T-helper 22 cell (primary cell): ENCODE measurements at places on chromosomes 7 and 10.

DNA sequence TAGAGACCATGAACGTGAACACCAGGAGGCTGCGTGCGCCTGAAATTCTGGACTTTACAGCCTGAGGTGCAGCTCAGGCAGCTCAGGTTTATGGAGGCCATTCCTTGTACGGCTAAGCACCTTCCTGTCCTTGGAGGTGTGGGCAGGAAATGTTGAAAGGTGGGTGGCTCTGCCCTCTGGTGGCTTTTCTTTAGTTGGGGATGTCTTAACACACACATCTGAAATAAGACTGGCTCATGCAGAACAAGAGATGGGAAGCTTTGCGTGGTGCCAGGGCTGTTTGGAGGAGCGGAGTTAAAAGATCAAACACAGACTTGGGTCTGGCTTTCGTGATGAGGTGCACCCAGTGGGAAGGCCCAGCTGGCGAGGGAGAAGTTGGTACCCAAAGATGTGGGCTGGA is 64.1 kb downstream of the DOCK1 start:
- DNase-seq, result no peak

DNA sequence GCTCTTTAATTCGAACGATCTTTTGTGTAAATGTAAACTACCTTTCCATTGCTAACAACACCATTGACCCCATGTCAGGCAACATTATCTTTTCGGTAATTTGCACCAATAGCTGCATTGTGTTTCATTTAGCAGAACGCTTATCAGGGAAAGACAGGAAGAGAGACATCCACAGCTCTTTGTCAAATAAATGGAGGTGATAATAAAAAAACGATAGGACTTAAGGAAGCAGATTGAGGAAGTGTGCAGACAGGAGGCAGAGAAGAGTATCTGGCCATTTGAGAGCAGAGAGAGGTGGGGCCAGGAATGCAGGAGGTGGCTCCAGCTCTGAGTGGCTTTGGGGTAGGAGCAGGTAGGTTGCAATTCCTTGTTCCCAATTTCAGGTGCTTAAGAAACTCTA is 37.5 kb upstream of the ADARB2 start:
- DNase-seq, result no peak

DNA sequence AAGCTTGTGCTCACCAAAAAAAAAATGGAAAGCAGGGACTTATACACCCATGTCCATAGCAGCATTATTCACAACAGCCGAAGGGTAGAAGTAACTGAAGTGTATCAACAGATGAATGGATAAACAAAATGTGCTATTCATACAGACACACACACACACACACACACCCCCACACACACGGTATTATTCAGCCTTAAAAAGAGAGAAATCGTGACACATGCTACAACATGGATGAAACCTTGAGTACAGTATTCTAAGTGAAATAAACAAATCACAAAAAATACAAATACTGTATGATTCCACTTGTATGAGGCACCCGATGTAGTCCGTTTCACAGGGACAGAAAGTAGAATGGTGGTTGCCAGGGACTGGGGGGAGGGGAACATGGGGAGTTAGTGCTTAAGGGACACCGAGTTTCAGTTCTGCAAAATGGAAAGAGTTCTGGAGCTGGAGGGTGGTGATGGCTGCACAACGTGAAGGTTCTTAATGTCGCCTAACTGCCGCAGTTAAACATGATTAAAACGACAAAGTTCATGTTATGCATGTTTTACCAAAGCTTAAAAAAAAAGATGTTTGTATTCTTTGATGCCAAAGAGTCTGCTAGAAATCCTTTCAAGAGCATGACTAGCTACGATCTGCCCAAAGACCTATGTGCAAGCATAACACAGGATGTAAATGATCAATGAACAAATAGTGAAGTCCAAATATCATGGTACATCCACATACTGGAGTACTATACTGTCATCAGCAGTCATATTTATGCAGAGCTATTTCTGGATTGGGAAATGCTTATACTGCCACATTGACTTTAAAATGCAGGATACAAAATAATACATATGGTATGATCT is 7.2 kb downstream of the TNS3 start:
- DNase-seq, result no peak

DNA sequence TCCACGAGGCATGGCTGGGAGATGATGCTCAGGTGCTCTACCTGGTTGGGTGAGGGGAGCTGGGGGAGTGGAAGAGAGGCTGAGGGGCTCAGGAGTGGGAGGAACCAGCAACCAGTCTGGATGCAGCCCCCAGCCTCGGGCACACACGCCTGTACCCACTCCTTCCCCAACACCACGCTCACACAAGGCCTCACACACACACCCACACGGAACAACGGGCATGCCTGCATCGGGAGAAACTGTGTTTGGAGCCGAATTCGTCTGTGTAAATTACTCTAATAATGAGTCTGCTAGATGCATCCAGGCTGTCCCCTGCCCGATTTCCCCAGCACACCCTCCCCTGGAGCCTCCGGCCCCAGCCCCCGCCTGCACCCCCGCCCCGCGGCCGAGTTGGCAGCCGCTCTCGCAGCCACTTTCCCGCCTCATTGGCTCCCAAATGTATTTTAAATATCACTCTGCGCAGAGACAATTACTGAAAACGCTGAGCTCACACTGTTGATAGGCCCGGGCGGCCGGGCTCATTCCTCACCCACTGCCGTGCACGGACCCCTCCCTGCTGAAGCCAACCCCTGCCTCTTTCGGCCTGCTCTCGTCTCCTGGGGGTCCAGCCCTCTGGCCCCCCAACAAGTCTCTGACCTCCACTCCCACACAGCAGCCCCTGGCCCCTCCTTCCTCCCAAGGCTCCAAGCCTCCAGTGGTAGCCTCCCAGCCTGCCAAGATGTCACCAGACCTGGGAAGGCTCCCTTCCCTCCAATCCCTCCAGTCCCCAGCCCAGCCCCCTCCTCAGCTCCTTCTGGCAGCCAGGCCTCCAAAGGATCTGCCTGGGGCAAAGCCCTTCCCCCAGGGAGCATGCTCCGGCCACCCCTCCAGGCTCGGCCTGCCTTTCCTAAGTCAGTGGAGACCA is 11.1 kb downstream of the H2BK1 start:
- no peak for DNase-seq

DNA sequence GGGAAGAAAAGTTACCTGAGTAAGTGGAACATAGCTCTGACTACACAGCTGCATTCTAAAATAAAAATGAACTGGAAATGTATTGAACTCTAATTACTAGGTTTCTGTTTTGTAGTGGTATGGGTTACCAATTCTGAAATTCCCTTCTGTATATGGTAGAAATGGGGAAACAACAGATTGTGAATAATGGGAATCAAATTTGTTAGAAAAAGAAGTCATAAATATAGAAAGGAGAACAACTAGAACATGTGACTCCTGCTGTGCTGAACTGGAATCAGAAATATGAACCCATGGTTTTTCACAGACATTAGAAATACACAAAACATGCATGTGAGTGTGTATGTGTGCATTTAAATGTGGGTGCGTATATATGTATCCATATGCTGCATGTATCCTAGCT is 27.0 kb downstream of the MCMBP start:
- DNase-seq, result no peak

- DNase-seq, result no peak
Measured at GRCh38 chr10:44986670-44987069, 8.1 kb upstream of the DEPP1 start.

DNA sequence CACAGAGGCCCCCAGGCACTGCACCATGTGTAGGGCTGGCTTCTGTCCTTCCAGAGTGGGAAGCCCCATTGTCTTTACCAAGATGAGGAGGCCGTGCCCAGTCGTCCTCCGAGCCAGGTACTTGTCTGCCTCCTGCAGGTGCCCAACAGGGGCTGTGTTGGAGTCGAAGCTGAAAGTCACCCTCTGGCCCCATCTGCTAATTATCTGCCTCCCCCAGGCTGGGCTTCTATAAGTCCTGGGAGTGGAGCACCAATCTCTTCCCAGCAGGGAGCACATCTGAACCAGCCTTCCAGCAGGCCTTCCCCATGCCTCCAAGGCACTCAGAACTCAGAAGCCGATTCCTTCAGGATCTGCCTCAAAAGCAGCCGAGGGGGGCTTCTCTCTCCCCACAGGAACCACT is 11.6 kb upstream of the CHST15 start:
- no peak for DNase-seq

DNA sequence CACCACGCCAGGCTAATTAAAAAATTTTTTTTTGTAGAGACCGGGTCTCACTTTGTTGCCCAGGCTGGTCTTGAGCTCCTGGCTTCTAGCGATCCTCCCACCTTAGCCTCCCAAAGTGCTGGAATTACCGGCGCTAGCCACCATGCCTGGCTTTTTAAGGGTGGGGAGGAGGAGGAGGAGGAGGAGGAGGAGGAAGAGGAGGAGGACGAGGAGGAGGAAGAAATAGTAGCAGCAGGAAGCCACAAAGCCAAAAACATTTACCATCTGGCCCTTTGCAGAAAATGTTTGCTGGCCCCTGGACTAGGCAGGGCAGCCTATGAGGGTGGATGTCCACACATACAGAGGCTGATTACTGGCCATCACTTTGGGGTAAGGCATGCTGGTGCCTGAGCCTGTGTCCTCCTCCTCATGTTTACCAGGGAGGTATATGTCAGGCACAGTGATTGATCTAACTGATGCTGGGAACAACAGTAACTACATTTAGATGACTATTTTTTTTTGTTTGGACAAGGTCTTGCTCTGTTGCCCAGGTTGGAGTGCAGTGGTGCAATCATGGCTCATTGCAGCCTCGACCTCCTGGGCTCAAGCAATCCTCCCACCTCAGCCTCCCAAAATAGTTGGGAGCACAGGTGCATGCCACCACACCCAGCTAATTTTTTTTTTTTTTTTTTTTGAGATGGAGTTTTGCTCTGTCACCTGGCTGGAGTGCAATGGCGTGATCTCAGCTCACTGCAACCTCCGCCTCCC is 122.1 kb downstream of the HIP1 start:
- DNase-seq, result no peak

GRCh38 chr7:31883761-31884164 is 186.4 kb downstream of the PDE1C start:
- DNase-seq, result no peak

DNA sequence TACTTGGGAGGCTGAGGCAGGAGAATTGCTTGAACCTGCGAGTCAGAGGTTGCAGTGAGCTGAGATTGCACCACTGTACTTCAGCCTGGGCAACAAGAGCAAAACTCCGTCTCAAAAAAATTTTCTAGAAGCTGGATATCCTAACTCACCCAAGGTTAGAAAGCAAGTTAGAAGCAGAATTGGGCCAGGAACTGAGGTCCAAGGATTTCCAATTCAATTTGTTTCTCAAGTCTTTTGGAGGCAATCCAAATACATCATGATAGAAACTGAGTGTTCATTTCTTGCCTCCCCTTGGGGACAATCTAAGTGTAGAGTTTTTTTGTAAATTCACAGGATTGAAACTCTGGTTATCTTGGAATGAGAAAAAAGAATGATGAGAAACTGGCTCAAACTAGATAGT is 45.5 kb downstream of the LAMB1 start:
- DNase-seq, result no peak

- DNase-seq, result no peak
Measured at GRCh38 chr10:78518224-78518623, 484.6 kb downstream of the RPS24 start.

DNA sequence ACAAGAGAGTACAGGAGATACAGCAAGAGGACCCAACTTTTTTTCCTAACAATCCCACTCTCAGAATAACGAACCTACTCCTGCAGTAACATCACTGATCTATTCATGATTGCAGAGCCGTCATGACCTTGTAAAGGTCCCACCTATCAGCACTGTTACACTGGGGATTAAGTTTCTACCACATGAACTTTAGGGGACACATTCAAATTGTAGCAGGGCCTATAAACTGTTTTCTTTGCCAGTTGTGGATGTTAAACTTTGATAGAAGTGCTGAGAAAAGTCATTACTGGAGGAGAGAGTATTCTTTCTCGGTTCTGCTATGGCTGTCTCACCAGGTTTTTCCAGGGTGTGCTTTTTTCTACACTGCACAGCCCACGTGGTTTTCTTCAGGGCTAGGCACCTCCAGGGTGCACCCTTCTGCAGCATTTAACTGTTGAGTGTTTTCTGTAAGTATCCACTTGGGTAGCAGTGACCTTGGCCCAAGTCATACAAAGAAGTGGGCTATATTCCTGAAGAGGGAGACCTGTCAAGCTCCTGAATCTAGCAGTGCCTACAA is 131.6 kb upstream of the AHR start:
- DNase-seq, result no peak

GRCh38 chr7:83850125-83850524 is 201.2 kb upstream of the SEMA3E start:
- no peak for DNase-seq

GRCh38 chr7:135326636-135327280 is 93.1 kb downstream of the STRA8 start:
- no peak for DNase-seq

DNA sequence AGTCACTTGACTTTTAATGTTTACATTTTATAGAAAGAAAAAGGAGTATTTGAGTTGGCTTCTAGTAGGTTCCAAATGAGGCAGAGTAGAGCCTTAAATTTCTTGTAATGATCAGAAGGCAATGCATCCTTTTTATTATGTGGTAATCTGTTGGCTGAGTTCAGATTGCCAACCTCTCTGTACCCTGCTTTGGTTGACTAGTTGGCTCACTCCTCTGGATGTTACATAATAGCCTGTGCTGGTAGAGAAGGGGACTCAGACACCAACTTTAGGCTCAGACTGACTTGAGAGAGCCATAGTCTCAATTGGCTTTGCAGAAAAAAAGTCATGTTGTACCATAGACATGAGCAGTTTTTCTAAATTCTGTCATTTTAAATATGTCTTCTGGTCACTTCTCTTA is 46.8 kb upstream of the GLCCI1 start:
- DNase-seq, result no peak

- DNase-seq, result no peak
Measured at GRCh38 chr7:16300361-16300895, 120.9 kb downstream of the CRPPA start.

DNA sequence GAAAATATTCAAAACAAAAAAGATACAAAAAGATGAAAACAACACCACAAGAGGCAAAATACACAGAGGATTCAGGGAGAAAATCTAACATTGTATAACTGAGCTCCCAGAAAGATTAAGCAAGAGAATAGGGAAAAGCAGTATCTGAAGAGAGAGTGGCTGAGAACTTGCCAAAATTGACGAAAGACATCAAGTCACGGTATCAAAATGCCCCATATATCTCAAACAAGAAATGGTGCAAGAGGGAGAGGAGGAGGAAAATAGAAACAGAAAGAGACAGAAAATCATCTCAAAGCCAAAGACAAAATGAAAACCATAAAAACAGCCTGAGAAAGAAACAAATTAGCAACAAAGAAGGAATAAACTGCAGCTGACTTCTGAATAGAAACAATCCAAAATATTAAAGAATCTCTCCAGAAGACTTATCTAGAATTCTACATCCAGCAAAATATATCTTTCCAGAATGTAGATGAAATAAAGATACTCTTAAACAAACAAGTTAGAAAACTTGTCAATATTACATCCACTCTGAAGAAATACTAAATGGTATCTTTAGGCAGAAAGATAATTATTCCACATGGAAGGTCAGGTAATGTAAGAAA is 5.5 kb downstream of the USP6NL start:
- DNase-seq, result no peak
